ENCODE measurements at places on chromosomes 6 and 20.

DNA sequence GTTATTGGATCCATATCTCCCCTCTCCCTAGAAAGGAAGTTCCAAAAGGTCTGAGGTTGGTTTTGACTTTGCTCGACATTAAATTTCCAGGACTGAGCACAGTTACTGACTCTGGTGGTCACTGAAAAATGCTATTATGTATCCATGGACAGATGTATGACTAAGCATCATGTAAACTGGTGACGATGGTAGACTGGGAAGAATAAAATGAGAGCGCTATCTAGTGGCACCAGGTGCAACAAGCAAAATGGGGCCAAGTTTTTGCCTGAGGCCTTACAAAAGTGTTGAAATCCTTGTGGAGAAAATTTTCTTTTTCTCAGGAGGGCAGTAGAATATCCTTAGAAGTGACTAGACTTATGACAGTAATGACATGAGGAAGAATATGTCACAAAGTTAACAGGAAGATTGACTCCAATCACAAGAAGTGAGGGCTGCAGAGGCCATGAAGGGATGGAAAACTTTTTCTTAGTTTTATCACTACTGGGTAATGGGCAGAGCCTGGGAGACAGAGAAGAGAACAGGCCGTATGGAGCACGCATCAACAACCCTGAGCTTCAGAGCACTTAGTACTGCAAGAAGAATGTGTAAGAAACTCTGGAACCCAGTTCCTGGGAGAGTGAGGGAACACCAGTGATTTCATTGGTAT lies 88.9 kb upstream of the ELOVL5 start:
- DNase-seq, result no peak
- H3K27me3 ChIP-seq, result no peaks in the 10 kb centered on the region
- no peak overlapping the region for H3K4me3 ChIP-seq
- H3K4me1 ChIP-seq, result no peaks in the 10 kb centered on the region
- no peak overlapping the region for H3K27ac ChIP-seq
- H3K36me3 ChIP-seq, result no peaks in the 10 kb centered on the region

DNA sequence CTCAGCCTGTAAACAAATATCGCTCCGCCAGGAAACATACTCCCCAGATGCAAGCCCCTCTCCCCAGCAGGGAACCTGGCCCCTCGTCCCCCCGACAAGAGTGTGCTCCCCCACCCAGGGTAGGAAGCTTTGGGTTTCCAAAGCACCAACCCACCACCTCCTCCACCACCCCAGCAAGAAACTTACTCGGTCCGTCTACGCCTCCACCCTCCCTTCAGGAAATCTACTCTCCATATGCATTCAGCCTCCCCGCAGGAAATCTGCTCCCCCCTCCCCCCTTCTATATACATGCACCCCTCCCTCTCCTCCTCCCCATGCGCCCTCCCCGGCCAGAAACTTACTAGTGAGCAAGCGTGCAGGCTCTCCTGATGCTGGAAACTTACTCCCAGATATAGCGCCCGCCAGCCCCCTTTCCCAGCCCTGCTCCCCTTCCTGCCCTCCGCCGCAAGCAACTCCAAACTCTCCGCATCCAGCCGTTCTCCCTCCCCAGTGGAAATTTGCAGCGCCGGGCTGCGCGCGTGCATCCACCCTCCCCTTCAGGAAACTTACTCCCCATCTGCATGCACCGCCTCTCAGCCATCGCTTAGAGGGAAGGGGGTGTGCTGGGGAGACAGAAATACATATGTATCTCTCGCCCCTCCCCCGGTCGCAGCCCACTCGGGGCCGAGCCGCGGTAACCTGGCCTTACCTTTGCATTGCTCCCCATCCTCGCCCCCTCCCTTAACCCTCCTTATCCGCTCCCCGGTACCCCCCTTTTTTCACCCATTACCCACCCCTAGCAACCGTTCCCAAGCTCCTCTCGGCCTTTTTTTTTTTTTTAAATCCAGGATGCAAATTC lies at the start of gene TRERF1:
TSS of gene TRERF1 (minus strand) at position 594 of the 838 bp plus-strand sequence. CDS start 182,336 bp downstream, outside the sequence.
- H3K27ac ChIP-seq, result peak within 1 kb of the TSS; percentile 95
- H3K4me1 ChIP-seq, result peaks cover 29% of the 10 kb centered on the region
- peak within 1 kb of the TSS; percentile 100 for H3K4me3 ChIP-seq
- no peaks in the 10 kb centered on the region for H3K36me3 ChIP-seq

DNA sequence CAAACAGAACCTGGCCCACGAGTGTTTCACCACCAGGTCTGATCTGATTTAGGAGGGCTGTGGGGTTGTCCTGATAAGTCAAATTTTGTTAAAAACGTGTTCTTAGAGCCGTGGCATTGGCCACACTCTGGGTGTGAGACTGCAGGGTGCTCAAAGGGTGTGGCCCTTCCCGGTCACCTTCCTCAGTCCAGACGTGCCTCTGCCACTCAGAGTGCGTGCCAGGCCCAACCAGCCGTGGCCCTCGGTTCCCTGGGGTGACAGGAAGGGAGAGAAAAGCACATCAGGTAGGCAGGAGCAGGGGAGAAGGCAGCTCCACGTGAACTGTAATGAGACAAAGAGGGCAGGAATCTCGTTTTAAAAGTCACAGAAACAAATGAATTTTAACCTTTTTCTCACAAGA lies 115.4 kb downstream of the FAM120B start:
- H3K27ac ChIP-seq, result no peak overlapping the region
- H3K4me3 ChIP-seq, result no peak overlapping the region
- H3K27me3 ChIP-seq, result no peaks in the 10 kb centered on the region
- H3K4me1 ChIP-seq, result peaks cover 29% of the 10 kb centered on the region
- H3K36me3 ChIP-seq, result no peaks in the 10 kb centered on the region

DNA sequence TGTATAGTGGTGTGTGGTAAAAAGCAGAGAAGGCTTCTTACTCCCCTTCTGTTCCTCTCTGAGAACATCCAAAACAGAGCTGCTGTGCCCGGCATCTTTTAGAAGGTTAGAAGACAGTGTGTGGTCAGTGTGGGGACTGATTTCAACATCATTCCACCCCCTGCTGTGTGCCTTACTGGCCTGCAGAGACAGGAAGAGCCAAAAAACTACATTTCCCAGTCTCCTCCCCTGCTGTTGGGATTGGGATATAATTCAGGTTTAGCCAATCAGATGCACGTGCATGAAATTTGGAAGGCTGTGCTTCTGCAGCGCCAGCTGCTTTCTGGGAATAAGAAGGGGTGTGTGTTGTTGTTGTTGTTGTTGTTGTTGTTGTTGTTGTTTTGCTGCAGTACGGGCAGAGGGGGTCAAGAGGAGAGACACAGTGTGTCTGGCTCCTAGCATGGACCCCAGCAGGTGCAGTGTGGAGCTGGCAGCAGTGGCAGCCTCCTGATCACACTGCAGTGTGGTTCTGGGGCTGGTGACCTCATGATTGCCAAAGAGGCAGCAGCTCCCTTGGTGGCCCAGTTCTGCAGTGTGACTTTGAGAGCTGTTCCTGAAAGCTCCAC lies 74.7 kb downstream of the MRPL14 start:
- H3K36me3 ChIP-seq, result no peaks in the 10 kb centered on the region
- no peak overlapping the region for H3K27ac ChIP-seq
- DNase-seq, result no peak
- peaks cover 9% of the 10 kb centered on the region for H3K27me3 ChIP-seq
- H3K4me1 ChIP-seq, result peaks cover 5% of the 10 kb centered on the region

GRCh38 chr6:24125980-24126379 lies at the start of gene NRSN1:
Gene NRSN1, plus strand, starts transcription at chr6:24126215. Its CDS starts 8,113 bp downstream, at chr6:24134328.
- no peaks in the 10 kb centered on the region for H3K36me3 ChIP-seq
- H3K4me3 ChIP-seq, result peak within 1 kb of the TSS; percentile 88
- DNase-seq, result peak; percentile 90

DNA sequence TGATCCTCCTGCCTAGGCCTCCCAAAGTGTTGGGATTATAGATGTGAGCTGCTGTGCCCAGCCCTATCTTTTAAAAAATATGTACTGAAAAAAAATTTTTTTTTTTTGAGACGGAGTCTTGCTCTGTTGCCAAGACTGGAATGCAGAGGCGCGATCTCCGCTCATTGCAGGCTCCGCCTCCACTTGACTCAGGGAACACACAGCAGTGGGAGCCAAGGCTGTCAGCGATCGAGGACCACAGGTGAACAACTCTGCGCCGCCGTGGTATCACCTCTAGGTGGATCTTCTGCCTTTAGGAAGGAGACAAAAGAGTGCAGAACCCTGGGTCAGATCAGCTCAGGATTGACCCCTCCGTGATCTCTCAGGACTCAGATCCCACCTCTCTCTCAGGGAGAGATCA lies 13.7 kb downstream of the RAET1E start:
- H3K27me3 ChIP-seq, result peaks cover 10% of the 10 kb centered on the region
- H3K36me3 ChIP-seq, result no peaks in the 10 kb centered on the region
- H3K4me1 ChIP-seq, result no peaks in the 10 kb centered on the region
- no peak overlapping the region for H3K4me3 ChIP-seq

- peaks cover 3% of the 10 kb centered on the region for H3K27me3 ChIP-seq
- peaks cover 39% of the 10 kb centered on the region for H3K4me1 ChIP-seq
- peaks cover 9% of the 10 kb centered on the region for H3K36me3 ChIP-seq
- H3K4me3 ChIP-seq, result no peak overlapping the region
Observed at GRCh38 chr20:4896971-4897497, 104.3 kb downstream of the SLC23A2 start.

DNA sequence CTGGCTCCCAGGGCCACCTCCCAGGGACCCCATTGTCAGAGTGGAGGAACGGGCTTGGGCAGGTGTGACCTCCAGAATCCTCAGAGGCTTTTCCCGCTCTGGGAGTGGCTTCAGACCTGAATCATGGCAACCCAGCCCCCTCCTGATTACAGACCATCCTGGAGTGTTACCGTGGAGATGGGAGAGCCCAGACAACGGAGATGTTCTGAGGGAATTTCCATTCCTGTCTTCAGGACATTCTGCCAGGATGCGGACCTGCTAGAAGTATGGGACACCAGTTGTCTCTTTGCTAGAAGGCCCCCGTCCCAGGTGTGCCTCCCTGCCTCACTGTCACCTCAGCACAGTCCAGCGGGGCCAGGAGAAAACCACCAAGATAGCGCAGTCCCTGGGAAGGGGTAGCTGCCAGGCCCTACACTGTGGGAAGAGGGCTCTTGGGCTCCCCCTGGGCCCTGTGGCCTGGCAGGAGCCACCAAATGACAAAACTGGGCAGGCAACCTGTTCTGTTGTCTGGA lies 109.9 kb downstream of the PSMB1 start:
- H3K36me3 ChIP-seq, result peaks cover 8% of the 10 kb centered on the region
- H3K27me3 ChIP-seq, result peaks cover 24% of the 10 kb centered on the region
- H3K4me3 ChIP-seq, result no peak overlapping the region
- DNase-seq, result no peak

- no peaks in the 10 kb centered on the region for H3K4me1 ChIP-seq
- peaks cover 2% of the 10 kb centered on the region for H3K27me3 ChIP-seq
- no peak overlapping the region for H3K4me3 ChIP-seq
Observed at GRCh38 chr6:107080036-107080435, 35.3 kb downstream of the BEND3 start.

DNA sequence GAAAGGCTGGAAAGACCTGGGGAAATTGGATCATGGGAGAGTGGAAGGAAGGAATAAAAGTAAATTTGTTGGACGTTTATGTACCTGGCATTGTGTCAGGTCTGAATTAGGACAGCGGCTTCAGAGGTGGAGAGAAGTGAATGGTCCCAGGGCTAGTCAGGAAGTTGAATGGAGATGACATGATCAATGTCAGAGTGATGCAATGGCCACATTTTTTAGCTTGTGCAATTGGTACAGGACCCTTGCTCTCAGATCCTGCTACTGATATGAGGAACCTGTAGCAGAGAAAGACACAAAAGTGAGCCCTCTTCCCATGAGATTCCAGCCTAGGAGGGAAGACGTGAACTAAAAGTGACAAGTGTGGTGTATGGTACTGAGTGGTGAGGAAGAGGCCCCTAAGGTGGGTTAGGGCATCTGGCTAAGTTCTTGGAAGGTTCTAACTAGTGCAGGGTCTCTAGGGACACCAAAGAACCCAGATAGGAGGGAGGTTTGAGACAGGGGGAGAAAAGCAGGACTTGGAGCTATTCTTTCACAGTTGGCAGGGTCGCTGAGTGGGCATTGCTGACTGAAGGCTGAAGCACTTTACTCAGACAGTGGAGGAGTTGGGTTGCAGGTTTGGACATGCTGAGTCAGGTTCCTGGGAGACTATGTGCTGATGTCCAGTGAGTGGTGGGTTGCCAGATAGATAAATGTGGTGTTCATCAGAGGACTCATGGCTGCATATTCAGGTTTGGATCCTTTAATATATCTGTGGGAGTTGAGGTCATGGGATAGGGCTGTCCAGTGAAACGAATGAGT lies 266.1 kb upstream of the RNF24 start:
- H3K4me1 ChIP-seq, result no peaks in the 10 kb centered on the region
- DNase-seq, result no peak
- no peak overlapping the region for H3K4me3 ChIP-seq
- H3K36me3 ChIP-seq, result peaks cover 5% of the 10 kb centered on the region
- H3K27ac ChIP-seq, result no peak overlapping the region

DNA sequence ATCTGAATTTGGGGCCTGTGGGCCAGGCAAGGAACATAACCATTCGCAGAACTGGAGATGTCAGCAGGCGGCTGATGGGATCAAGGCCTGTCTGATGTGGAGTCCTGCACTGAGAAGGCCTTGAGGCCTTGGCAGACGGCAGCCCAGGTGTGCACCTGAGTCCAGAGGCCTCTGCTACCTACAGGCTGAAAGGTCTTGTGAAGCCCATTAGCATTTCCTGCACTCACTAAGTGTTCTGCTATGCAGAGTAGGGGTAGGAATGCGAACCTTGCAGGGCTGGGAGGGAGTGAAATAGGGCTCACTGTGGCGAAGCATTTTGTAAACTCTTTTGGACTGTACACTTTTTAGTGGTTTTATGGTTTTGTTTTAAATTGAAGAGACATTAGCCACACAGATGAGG lies 48.3 kb upstream of the RNF24 start:
- no peak overlapping the region for H3K27ac ChIP-seq
- peaks cover 4% of the 10 kb centered on the region for H3K4me1 ChIP-seq
- peaks cover 2% of the 10 kb centered on the region for H3K27me3 ChIP-seq

Measured in glutamatergic neuron (in vitro differentiated cells).